ENCODE measurements at places on chromosomes 5 and 9.
A peak's percentile ranks its signal among the peaks of the same experiment; 100 is the strongest.

- no peak for DNase-seq
Measured at GRCh38 chr9:33130961-33131789, 36.0 kb downstream of the B4GALT1 start.

DNA sequence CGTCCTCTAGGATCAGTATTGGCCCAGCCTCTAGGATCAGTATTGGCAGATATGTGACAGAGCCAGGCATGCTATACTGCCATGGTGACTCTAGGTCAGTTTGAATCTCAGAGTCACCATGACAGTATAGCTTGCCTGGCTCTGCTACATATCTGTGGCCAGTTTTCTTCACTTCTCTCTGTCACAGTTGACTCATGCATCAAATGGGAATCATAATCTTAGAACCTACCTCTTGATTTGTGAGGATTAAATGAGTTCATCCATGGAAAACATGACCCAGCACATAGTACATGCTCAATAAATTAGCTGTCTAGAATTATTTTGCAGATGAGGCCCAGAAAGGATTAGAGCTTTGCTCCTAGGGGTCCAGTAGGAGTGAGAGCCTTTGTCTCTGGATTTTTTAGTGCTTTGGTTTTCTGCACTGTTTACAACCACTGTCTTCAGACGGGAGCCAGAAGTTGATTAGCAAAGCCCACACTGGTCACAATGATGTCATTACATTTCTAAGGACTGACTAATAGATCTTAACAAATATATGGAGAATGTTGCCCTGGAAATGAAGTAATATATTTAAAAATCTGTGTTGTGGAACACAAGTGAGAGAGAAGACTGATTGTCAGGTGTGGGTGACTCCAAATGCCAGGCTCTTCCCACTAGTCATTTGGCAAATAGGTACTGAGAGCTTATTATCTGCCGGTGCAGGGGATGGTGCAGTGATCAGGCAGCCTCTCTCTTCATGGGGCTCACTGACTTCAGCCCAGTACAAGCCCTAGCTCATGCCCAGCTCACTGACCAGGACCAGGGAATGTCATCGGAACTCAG lies 76.0 kb downstream of the COL15A1 start:
- peak; percentile 64 for DNase-seq

DNA sequence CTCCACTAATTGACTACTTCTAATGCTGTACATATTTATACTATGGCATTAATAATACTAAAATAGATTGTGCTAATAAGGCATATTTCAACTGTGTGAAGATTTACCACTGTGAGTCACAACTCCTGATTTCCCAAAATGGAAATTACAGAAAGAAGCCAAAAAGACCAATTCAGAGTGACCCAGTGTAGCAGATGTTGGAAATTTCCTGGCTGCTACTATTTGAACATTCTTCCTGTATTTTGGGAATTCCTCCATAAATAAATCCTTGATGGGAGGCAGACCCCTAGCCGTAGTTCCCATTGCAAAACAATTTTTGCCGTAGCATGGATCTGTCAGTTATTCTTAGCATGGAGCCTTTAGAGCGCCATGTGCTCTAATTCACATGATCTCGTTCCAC lies 11.4 kb upstream of the PRUNE2 start:
- no peak for DNase-seq

DNA sequence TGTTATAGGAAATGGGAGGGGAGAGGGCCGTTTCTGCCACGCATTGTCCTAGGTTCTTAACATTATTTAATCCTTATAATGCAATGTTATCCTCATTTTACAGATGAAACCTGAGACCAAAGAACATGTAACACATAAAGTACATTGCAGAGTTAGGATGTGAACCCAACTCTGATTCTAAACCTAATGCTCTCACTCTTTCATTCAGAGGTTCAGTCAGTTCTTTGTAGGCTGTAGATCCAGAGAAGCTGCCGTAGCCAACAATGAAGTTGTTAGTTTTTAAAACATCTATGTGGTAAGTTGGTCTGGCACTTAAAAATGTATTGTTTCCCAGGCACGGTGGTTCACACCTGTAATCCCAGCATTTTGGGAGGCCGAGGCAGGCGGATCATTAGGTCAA lies 10.5 kb upstream of the PSMD5 start:
- no peak for DNase-seq

GRCh38 chr9:101457003-101457402 lies 21.4 kb upstream of the ALDOB start:
- DNase-seq, result no peak

- no peak for DNase-seq
Measured at GRCh38 chr5:133393776-133394476, 218.4 kb downstream of the FSTL4 start.

GRCh38 chr5:43298443-43298842 lies 14.8 kb downstream of the HMGCS1 start:
- no peak for DNase-seq

DNA sequence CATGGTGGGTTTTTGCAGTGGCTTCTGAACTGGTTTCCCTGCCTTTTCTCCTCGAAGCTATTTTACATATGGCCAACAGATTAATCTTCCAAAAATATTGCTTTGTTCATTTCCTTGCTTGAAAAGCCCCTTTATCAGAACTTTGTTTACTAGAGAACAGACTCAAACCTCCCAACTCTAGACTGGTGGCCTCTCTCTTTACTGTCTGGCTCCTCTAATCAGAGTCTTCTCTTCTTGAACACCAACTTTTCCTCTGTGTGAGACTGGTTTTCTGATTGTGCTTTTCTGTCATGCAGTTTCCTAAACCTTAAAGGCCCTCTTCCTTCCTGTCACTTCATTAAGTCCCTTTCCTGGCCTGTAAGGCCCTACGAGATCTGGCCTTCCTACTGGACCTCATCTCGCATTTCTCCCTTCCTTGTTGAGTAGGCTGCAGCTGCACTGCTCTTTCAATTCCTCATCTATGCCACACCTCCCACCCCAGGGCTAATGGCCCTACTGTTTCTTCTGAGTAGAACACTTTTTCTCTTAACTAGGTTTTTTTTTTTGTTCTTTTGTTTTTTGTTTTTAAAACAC lies 5.7 kb downstream of the C9orf43 start:
- no peak for DNase-seq

- no peak for DNase-seq
Measured at GRCh38 chr5:64887910-64888309, 119.2 kb downstream of the CWC27 start.

DNA sequence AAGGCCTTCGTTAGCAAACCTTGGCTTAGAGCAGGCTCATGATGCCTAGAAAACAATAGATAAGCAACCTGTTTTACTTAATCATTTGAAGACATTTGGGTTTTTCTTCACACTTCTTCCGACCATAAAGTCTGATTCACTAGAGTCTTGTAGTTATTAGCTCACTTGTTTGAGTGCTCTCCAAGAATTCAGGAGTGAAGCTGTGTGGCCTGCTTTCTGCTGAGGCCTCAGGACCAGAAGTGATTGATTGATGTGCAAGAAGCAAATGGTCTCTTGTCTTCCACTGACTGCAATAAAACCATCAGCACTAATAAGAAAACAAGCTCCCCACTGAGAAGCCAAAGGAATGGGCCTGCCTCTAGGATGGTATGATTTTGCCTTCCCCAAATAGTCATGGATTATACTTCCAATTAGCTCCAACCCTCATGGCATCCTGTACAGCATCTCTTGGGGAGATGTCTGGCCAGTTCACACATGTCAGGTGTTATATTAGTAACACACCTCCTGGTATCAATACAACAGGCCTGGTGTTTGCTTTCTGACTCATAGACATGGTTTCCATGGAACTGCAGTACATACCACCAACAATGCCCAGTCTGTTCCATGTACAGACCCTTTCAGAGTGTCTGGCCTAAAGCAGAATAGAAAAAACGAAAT lies 317.6 kb downstream of the CWC27 start:
- no peak for DNase-seq

DNA sequence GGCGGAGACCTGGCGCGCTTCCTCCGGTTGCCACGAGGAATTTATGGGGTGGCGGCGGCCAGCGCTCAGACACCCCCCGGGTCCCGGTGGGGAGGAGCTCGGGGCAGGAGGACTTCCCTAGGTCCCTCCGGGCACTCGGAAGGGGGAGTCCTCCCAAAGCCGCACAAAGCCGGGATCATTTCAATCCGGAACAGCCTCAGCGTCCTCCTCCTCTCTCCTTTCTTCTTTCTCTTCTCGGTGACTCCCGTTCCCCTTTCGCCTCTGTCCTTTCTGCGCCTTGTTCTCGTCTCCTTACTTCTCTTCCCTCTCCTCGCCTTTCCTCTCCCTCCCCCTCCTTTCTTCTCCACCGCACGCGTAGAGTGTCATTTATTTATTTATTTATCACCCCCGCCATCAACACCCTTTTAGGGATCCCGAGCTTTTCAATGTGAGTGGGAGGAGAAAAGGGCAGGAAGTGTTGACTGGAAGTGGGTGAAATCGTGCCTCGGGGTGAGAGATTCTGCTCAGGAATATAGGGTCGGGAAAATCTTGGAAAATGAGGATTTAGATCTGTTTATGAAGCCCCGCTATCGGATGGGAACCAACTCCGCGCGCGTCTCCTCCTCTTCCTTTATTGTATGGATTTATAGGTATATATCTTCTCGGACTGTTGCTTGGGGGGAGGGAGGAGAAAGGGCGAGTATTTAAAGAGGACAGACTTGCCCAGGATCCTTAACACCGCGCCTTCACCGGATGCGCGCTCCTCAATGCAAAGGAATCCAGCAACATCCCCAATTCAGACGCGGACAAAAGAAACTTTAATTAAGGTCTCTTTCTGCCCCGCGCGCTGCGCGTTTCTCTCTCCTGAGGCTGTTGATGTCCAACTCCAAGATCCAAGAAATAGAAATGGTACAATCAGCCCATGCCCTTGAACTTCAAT lies 2.0 kb upstream of the ZNF462 start:
- DNase-seq, result no peak

- DNase-seq, result no peak
Measured at GRCh38 chr5:141947316-141947715, 10.7 kb downstream of the PCDH12 start.

DNA sequence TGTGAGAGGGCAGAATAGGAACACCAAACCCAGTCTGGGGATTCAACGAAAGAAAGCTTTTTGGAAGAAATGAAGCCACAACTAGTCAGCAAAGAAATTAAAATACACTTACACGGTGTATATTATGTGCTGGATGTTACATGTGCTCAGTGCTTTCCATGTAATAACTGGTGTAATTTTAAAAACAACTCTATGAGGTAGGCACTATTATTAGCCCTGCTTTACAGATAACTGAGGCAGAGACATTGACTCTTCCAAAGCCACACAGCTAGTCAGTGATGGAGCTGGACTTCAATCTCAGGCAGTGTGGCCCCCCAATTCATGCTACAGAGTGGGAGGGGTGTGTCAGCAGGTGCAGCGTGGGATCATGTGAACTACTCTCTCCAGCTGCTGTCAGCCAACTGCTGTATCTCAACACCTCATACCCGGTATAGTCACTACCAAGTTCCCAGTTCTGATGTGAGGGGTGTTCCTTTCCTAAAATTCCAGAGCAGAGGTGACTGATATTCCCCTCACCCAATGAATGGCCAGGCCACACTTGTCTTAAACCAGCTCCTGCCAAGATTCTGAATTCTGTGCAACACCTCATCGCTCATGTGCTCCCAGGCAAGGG lies 33.8 kb upstream of the TJP2 start:
- DNase-seq, result no peak

- no peak for DNase-seq
Measured at GRCh38 chr9:22356985-22357384, 89.6 kb upstream of the DMRTA1 start.

- DNase-seq, result no peak
Measured at GRCh38 chr9:15670894-15671293, 118.1 kb downstream of the CCDC171 start.

- DNase-seq, result no peak
Measured at GRCh38 chr5:118902656-118903438, 85.5 kb downstream of the DTWD2 start.

GRCh38 chr9:131227112-131227958 lies 49.0 kb downstream of the FAM78A start:
- DNase-seq, result no peak

GRCh38 chr5:173973616-173973969 lies 15.4 kb upstream of the C5orf47 start:
- no peak for DNase-seq

- no peak for DNase-seq
Measured at GRCh38 chr9:34451545-34451944, 6.8 kb downstream of the FAM219A start.

DNA sequence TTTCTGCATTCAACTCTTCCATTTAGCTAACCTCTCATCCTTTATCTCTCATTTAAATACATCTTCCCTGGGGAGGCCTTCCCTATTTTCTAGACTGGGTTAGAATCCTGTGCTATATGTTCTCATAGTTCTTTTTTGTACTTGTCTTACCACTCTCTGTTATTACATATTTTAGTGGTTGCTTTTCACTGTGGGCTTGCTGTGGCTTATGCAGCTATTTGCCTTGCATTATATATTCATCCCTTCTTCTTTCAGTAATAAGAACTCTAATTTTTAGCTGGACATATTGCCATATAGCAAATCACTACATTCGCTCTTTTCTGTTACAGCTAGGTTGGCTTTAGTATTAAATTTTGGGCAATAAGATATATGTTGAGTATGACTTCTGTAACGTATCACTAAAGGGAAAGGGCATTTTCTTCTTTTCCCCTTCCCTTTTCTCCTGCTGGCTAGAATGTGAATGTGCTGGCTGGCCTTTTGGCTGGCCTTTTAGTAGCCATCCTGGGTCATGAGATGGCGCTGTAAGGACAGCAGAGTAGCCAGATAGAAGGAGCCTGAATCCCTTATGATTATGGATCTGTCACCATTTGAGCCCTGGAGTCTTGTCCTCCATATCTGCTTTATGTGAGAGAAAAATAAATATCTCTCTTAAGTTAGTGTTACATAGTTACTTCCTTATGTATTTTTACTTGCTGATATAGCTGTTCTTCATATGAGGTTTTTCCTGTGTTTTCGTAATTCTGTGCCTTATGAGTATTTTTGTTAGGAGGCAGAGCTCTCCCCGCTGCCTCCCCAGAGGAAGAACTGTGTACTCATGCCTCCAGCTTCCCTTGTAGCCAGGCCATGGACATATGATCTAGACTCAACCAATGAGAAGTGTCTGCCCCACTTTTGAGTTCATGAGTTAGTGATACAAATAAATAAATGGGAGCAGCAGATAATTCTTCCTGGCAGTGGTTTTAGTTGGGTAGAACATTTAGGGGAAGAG lies 65.8 kb downstream of the NDUFAF2 start:
- DNase-seq, result peak; percentile 10

GRCh38 chr5:168062239-168062638 lies 229.2 kb upstream of the WWC1 start:
- no peak for DNase-seq

DNA sequence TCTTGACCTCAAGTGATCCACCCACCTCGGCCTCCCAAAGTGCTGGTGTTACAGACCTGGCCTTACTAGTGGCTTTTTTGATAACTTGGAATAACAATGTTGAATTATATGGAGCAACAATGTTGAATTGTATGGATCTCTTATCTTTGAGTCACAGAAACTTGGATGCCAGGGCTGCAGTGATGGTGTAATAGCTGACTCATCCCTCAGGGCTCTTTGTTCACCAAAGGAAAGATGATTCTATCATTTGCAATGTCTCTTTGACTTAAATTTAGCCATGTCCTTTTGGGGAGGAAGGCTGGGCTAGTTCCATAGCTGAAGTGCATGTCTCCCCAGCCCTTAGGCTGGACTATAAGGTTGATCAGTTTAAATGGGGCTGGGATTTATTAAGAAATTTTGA lies 172.3 kb downstream of the PDZD2 start:
- DNase-seq, result peak; percentile 54

Measured in SW 1271 (cell line).